Calu3 (cell line): ENCODE measurements at places on chromosomes 6 and 20. TPM values are rescaled to one million over a fixed set of nuclear protein-coding genes. Genes with fewer than 3 reads are reported as not detected.
A peak's percentile ranks its signal among the peaks of the same experiment; 100 is the strongest.

Gene C20orf202
- total RNA-seq = 0.22 TPM in 1 of 2 replicates, not detected in the other

Gene C6orf136
- total RNA-seq = 25.3 and 32.4 TPM in 2 replicates

Gene GABBR1
- 35.3 and 42.2 TPM in 2 replicates for total RNA-seq

Gene POPDC3
- 2.8 and 3.8 TPM in 2 replicates for total RNA-seq

- no peak for DNase-seq
Observed at GRCh38 chr20:33664762-33665144, 2.0 kb upstream of the ACTL10 start.

GRCh38 chr6:16822975-16823717 lies 61.9 kb upstream of the ATXN1 start:
- DNase-seq = no peak

DNA sequence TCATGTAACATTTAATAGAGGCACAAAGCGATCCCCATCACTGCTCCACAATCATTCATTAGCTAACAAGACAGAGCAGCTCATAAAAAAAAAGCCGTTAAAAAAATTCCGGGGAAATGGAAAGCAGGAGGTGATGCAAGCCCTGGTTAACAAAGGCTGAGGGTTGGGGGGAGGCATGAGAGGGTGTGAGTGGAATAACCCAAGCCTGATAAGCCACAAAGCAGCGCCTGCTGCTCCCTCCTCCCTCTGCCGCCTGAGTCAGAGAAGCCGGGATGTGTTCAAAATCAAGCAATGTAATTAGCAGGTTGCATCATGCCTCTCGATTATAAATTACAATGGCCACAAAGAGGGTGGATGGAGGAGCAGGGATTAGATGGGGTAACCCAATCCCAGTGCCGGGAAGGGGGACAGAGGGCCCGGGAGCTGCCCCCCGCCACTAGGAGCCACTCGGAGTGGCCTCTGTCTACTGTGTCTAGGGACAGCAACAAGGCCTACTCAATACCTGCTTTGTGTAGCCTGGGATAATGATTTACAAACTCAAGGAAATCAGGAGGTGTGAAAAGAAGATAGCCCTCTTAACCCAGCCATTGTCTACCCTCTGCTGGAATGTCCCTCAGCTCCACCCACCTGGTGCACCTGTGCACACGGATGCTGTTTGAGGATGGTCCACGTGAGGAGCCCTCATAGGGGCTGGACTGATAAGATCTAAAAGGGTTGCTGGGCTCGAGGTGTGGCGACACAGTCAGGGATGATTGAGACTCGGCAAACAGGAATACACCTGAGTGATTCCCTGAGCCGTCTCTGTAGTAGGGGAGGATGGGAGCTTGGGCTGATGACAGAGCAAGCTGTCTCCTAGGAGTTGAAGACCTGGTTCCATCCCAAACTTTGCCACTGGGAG lies 156.9 kb downstream of the VEGFA start:
- DNase-seq = peak; percentile 98

DNA sequence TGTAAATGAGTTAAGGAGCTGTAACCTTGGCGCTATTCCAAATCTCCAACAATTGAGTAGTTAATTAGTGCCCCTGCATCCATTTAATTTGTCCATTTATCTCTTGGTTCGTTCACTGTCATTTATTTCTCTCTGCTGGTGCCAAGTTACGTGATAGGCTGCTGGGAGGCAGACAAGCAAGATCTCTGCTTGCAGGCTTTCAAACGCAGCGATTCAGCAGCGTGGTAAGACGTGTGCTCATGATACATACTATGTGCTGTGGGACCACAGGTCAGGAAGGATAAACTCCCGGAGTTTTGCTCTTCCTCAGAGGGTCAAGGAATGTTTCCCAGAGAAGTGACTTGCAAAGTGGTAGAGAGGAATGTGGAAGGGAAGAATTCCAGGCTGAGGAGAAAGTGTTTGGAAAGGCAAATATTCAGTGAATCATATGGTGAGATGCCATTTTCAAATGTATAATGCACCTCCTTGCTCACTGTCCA lies 46.4 kb downstream of the UTRN start:
- no peak for DNase-seq

- no peak for DNase-seq
Observed at GRCh38 chr6:124798942-124799496, 163.2 kb upstream of the RNF217 start.

GRCh38 chr6:94177429-94177828 lies 758.1 kb upstream of the EPHA7 start:
- DNase-seq = no peak
